CD4-positive, alpha-beta T cell treated with Interleukin-6 for 4 hours (primary cell): ENCODE measurements at places on chromosomes 6 and 20.

DNA sequence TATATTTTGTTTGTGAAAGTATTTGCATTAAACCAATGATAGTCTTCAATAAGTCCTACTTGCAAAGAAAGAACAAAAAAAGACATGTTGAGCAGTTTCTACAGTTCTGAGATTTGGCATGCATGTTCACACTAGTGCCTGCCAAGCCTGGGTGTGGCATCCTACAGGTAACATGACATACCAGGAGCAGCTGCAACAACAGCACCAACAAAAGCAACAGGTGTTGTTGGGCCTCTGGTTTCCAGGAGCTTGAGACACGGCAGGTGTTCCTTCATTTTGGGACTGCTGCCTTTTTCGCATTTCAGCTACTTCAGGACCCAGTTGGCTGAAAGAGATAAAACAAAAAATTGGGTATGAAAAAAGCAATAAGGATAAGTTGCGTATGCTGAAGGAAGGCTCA is 41.2 kb upstream of the MTRF1L start:
- no peak for DNase-seq

- no peak for DNase-seq
These were observed 26.0 kb upstream of the CCDC167 start for GRCh38 chr6:37525460-37526357.

- DNase-seq, result no peak
These were observed 59.2 kb upstream of the CD93 start for GRCh38 chr20:23145281-23145700.

DNA sequence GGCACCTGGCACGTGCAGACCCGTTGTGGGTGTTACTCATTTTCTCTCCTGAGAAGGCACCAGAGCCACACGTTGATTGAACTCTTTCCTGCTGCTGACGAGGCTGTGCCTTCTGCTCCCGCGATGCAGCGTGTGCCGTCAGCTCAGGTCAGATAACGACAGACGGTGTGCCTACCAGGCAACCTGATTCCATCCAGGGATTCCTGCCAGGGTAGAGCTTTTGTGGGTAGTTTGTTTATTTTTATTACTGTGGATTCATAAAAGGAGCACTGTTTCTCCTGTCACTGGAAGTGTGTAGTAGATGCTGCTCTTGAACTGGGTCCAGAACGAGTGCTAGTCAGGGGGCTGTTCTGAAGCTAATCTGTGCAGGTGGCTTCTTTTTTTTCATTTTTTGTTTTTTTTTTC is 20.7 kb downstream of the PRPF6 start:
- no peak for DNase-seq

DNA sequence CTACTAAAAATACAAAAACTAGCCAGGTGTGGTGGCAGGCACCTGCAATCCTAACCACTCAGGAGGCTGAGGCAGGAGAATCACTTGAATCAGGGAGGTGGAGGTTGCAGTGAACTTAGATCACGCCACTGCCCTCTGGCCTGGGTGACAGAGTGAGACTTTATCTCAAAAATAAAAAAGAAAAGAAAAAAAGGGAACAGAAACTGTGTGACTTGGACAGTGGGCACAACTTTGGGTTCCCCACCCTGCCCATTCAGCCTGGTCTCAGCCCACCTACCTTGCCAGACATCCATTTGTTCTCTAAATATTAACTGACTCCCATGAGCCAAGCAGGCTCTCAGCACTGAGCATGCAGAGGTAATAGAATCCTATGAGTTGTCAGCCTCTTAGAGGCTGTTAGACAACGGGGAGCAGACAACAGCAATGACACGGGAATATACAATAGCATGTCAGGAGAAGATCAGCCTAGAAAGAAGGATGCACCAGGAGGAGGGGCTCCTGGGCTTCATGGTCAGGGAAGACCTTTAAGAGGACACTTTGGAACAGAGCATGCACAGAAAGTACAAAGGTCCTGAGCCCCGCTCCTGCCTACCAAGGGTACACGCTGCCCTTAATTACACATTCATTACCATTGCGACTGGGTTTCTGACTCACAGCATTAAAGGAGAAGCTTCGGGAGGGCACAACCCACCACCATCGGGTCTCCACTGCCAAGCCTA is 20.0 kb downstream of the FAM209B start:
- no peak for DNase-seq

- no peak for DNase-seq
These were observed 3.5 kb downstream of the TGM3 start for GRCh38 chr20:2299301-2299700.

- DNase-seq, result no peak
These were observed 68.5 kb downstream of the THEMIS start for GRCh38 chr6:127832381-127832780.
